ENCODE measurements at places on chromosomes 4 and X. TPM values are rescaled to one million over a fixed set of nuclear protein-coding genes. Genes with fewer than 3 reads are reported as not detected.
A peak's percentile ranks its signal among the peaks of the same experiment; 100 is the strongest.

Gene CORIN
- not detected for total RNA-seq

Gene GLOD5
- total RNA-seq = not detected

Gene JCHAIN
- total RNA-seq = not detected

Gene SPANXD
- not detected for total RNA-seq

Gene MAGEA3
- not detected for total RNA-seq

- no peaks in the 10 kb centered on the region for H3K36me3 ChIP-seq
- H3K27me3 ChIP-seq = no peaks in the 10 kb centered on the region
- H3K27ac ChIP-seq = no peak overlapping the region
- H3K4me1 ChIP-seq = no peaks in the 10 kb centered on the region
- no peak overlapping the region for H3K4me3 ChIP-seq
These were observed 196.4 kb upstream of the MAGEB18 start for GRCh38 chrX:25941559-25942250.

DNA sequence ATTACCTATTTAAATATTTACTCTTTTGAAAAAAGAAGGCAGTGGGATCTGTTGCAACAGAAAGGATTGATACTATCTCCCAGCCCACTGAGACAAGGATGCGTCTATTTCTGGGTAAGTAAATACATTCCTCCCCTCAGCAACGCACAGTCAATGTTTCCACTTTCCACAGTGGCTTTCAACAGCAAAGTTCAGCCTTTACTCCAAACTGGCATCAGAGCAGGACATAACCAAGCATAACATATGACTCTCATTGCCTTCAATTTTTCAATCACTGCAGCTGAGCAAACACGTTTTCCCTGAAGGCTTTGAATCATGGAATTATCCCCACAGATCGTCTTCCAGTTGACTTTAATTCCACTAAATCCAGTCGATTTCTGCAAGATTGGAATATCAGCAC lies 160.3 kb upstream of the FRG1 start:
- no peak overlapping the region for H3K4me3 ChIP-seq
- DNase-seq = no peak
- no peaks in the 10 kb centered on the region for H3K36me3 ChIP-seq
- H3K4me1 ChIP-seq = no peaks in the 10 kb centered on the region

- no peak overlapping the region for H3K4me3 ChIP-seq
- H3K27me3 ChIP-seq = peaks cover 13% of the 10 kb centered on the region
- no peak overlapping the region for H3K27ac ChIP-seq
These were observed 129.6 kb upstream of the QRFPR start for GRCh38 chr4:121510341-121510874.

DNA sequence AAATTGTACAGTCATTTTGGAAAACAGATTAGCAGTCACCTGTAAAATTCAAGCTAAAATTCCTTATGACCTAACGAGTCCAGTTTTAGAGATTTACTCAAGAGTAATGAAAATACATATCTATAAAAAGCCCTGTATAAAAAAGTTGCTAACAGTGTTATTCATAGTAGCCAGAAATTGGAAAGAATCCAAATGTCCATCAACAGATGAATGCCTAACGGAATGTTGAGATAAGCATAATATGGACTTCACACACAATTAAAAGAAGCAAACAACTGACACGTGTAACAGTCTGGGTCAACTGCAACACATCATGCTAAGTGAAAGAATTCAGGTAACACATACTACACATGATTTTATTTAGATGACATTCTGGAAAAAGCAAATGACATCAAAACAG lies 584.8 kb upstream of the AGA start:
- no peaks in the 10 kb centered on the region for H3K27me3 ChIP-seq
- DNase-seq = no peak
- H3K4me3 ChIP-seq = no peak overlapping the region
- H3K27ac ChIP-seq = no peak overlapping the region

DNA sequence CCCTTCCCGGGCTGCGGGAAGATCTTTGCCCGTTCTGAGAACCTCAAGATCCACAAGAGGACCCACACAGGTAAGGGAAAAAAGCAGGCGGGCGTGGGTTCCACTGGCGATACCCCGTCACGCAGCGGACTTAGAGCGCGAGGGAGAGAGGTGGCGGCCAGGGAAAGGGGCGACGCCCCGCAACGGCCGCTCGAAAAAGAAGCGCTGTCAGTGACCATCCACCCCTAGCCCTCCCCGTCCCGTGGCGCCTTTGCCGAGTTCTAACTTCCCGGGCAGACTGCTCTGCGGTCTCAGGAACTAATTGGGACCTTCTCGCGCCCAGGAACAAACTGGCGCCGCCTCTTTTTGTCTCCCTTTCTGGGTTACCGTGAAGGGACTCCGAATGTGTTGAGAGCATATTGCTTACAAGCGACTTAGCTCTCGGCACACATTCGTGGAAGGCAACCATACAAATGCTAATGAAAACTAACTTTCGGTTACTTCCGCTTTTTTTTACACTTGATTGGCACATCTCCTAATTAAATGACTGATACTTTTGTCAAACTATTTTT lies 1.8 kb downstream of the ZIC3 start:
- H3K27me3 ChIP-seq = peaks cover 37% of the 10 kb centered on the region
- no peak for DNase-seq
- peak overlapping the region; percentile 81 for H3K27ac ChIP-seq
- H3K4me3 ChIP-seq = no peak overlapping the region

DNA sequence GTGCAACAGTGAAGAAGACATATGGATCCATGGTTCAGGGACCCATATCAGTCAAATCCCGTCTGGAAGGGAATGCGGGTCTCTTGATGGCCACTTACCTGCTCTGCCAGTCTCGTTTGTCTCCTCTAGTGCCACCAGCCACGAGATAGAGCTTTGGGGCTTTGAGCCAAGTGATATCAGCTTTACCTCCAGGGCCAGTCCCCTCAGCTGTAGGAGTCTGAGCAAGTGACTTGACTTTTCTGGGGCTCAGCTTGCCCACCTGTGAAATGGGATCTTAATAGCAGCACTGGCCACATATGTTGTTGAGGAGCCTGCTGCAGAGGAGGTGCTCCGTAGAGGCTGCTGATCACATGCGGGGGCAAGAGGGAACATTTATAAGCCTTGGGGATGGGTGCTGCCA lies 1.2 kb downstream of the SLC2A9 start:
- DNase-seq = no peak
- H3K27me3 ChIP-seq = peaks cover 8% of the 10 kb centered on the region
- H3K4me1 ChIP-seq = peaks cover 17% of the 10 kb centered on the region
- H3K4me3 ChIP-seq = peak overlapping the region; percentile 87

- H3K27ac ChIP-seq = no peak overlapping the region
- peaks cover 1% of the 10 kb centered on the region for H3K36me3 ChIP-seq
- no peak overlapping the region for H3K4me3 ChIP-seq
- H3K27me3 ChIP-seq = no peaks in the 10 kb centered on the region
These were observed 69.9 kb downstream of the CHIC2 start for GRCh38 chr4:53994382-53995102.

DNA sequence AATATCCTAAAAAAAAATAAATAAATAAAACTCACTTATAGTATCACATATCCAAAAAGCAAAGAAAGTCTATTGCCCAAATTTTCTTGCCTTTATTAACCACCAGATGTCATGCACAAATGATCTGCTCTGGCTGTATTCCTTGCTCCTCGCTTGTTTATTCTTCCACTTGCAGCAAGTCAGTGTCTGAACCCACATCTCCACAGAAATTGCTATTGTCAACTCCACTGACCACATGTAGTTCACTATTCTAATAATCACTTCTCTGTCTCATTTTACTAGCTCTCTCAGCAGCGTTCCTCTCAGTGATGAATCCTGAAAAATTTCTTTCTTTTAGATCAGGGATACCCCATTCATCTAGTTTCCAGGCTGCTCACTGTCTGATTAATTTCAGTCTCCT lies 29.3 kb upstream of the CXXC4 start:
- H3K27me3 ChIP-seq = no peaks in the 10 kb centered on the region
- H3K36me3 ChIP-seq = no peaks in the 10 kb centered on the region
- no peaks in the 10 kb centered on the region for H3K4me1 ChIP-seq
- H3K27ac ChIP-seq = no peak overlapping the region
- no peak for DNase-seq
- no peak overlapping the region for H3K4me3 ChIP-seq

DNA sequence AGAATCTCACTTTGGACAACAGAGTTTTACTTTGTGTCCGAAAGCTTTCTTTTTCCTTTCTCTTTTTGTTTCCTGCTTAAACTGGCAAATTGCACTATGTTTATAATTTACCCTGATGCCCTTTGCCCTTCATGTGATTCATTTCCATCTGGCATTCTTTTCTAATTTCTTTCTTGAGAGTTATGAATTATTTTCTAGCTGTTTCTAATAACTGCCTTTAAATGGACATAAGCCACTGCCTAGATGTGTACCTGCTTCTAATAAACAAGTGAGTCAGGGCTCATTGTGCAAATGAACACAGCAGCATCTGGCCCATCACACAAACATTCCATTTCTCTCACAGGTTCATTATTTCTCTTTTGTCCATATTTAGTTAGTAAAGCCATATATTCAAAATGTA lies 242.3 kb upstream of the GPRIN3 start:
- H3K36me3 ChIP-seq = no peaks in the 10 kb centered on the region
- no peaks in the 10 kb centered on the region for H3K4me1 ChIP-seq
- H3K27ac ChIP-seq = no peak overlapping the region
- H3K4me3 ChIP-seq = no peak overlapping the region

DNA sequence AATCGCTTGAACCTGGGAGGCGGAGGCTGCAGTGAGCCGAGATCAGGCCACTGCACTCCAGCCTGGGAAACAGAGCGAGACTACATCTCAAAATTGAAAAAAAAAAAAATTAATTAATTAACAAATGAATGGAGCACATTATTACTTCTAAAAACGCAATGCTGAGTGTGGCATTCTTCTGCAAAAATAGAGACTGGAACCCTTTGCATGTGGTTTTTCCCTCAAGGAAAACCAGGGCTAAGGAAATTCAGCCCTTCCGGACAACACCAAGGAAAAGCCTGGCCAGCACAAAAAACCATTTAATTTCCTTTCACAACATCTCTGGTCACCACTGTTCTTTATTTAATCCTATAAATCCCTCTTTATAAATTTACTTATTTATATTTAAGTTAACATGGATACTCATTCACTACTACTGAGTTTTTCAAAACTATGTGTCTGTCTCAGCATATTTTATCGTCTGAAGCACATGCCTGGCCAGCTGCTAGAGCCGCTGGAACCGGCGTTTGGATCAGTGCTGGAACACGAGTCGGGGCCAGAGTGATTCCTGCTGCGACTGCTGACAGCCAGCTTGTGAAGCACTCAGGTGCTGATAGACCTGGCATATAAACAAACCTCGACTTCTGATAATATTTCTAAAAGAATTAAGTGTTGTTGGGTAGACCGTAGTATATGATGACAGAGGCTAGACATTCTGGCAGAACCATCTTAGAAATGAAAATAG lies 84.5 kb upstream of the WWC2 start:
- no peak overlapping the region for H3K4me3 ChIP-seq
- H3K4me1 ChIP-seq = no peaks in the 10 kb centered on the region
- no peak for DNase-seq
- no peaks in the 10 kb centered on the region for H3K27me3 ChIP-seq
- H3K36me3 ChIP-seq = no peaks in the 10 kb centered on the region

- no peak overlapping the region for H3K4me3 ChIP-seq
- no peak overlapping the region for H3K27ac ChIP-seq
- no peak for DNase-seq
- H3K4me1 ChIP-seq = peaks cover 8% of the 10 kb centered on the region
- no peaks in the 10 kb centered on the region for H3K27me3 ChIP-seq
These were observed 239.8 kb downstream of the SCFD2 start for GRCh38 chr4:53126099-53126498.

DNA sequence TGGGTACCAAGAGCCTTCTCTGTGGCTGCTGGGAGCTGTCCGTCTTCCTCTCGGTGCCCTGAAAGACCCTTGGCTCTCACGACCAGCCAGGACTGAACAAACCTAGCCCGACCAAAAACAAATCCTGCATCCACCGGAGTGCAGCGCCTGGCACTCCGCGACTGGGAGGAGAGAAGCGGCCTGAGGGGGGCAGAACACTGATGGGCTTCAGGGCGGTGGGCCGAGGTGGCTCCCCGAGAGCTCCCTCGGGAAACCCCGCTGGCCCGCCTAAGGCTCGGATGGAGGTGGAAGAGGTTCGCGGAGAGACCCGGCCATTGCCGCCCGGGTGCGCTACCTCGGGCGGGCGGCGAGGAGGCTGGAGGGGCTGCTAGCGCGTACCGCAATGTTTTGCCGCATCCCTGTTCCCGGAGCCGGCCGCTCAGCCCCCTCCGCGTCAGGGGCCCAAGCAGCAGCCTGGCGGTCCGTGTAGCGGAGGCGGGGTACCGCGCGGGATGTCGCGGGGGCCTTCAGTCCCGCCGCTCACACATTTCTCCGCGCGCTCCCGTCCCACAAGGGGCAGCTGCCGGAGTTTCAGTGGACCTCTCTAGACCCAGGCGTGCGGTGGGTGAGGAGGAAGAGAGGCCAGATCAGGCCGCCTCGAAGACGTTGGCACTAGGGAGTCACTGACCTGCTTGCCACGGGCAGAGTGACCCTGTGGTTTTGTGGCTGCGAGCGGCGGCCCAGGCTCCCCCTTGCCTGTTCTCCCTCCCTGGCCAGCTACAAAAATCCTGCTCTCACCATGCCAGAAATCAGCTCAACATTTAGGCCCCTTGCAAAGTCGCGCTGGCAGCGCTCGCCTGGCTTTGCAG lies 2.2 kb downstream of the SLITRK4 start:
- no peak overlapping the region for H3K27ac ChIP-seq
- H3K36me3 ChIP-seq = peaks cover 2% of the 10 kb centered on the region
- no peak overlapping the region for H3K4me3 ChIP-seq
- H3K27me3 ChIP-seq = peaks cover 8% of the 10 kb centered on the region

GRCh38 chrX:4805502-4805901 lies 1092.1 kb upstream of the PRKX start:
- no peak overlapping the region for H3K4me3 ChIP-seq
- H3K36me3 ChIP-seq = no peaks in the 10 kb centered on the region
- H3K4me1 ChIP-seq = no peaks in the 10 kb centered on the region
- no peak overlapping the region for H3K27ac ChIP-seq
- no peak for DNase-seq

DNA sequence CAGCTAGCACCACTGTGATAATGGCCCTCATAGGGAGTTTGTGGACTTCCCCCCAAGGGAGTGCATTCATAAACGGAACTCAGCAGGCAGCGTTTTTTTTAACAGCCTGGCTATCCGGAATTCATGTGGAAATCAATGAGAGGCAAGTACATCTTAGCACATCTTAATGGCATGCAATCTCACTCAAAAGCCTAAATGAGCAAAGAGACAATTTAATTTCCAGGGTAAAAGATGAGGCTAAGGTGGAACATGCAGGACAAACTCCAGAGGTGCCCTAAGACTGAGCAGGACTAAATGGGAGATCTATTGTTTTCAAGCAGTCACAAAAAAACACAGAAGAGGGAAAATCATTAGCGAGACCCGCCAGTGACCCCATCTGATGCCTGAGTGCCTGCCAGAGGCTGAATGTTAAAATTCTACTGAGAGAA lies 243.5 kb upstream of the KCNIP4 start:
- H3K27ac ChIP-seq = no peak overlapping the region
- H3K27me3 ChIP-seq = peaks cover 6% of the 10 kb centered on the region
- no peaks in the 10 kb centered on the region for H3K36me3 ChIP-seq
- no peak overlapping the region for H3K4me3 ChIP-seq
- H3K4me1 ChIP-seq = no peaks in the 10 kb centered on the region

DNA sequence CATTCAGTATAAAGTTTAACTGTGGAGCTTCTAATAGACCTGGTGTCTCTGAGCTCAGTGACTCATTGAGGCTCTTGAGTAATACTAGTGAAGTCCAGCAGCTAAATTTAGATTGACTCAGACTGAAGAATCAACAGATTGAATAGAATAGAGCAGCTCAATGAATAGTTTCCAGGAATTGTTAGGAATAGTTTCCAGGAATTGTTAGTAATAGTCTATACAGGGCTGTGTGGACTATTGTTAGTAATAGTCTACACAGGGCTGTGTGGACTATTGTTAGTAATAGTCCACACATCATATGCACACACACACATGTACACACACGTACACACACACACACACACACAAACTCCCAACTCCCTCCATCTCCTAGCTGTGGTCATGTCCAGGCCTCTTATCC lies 3.0 kb downstream of the GIMD1 start:
- peaks cover 15% of the 10 kb centered on the region for H3K27me3 ChIP-seq
- H3K27ac ChIP-seq = no peak overlapping the region
- DNase-seq = no peak
- H3K36me3 ChIP-seq = no peaks in the 10 kb centered on the region

All from activated T-helper 1 cell treated with anti-CD3 and anti-CD28 coated beads, Interleukin-12 subunit alpha, Interleukin-12 subunit beta, Interleukin-2, Interleukin-4 antibody, amounts not matched to agents 30 ng/mL and 10 ng/mL and 1 ng/mL, durations not matched to agents 14 hours and 24 hours and 36 hours (primary cell).